ENCODE measurements at places on chromosomes 7 and 10.
A peak's percentile ranks its signal among the peaks of the same experiment; 100 is the strongest.

GRCh38 chr10:130232166-130233034, 96.2 kb downstream of the GLRX3 start:
- no peak for DNase-seq

- DNase-seq: peak; percentile 7
Observed at GRCh38 chr10:59995862-59996261, 89.5 kb upstream of the CCDC6 start.

DNA sequence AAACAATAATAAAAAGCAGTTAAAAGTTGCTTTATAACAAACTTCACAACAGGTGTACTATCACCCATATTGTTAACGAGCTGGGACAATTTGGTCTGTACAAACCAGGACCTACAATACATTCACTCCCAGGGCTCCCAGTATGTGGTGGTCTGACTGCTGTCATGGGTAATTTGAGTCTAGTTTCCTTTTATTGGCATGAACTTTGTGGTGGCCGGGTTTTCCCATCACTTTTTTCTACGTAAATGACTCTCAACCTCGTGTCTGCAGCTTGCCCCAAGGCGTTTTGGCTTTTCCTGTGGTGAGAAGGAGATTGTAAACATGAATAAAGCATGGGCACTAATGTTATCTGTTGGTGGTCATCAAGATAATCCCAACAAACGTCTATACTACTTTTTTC, 118.7 kb upstream of the CDK6 start:
- DNase-seq: no peak

GRCh38 chr7:727806-728460, 852 bp upstream of the PRKAR1B start:
- DNase-seq: no peak

- no peak for DNase-seq
Observed at GRCh38 chr10:86291616-86292340, 74.8 kb downstream of the GRID1 start.

DNA sequence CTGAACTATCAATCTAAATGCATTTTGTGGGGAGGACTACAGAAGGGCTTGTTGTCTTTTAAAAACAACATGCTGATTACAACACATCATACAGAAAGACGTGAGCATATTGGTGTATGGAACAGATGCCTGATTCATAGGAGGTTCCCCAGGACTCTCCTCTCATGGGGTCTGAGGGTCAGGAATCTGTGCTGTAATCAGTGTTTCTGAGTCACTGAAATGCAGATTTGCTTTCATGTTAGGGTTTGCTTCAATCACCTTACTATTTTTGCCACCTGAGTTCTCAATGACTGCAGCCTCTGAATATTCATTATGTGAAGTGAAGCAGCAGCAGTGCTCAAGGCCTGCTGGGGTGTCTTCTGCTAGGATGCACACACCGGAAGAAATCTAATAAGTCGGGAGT, 550 bp upstream of the ANK3 start:
- peak; percentile 61 for DNase-seq

- no peak for DNase-seq
Observed at GRCh38 chr10:82889728-82890127, 1014.7 kb downstream of the NRG3 start.

GRCh38 chr10:80500572-80501380, 36.9 kb upstream of the SH2D4B start:
- DNase-seq: peak; percentile 90

DNA sequence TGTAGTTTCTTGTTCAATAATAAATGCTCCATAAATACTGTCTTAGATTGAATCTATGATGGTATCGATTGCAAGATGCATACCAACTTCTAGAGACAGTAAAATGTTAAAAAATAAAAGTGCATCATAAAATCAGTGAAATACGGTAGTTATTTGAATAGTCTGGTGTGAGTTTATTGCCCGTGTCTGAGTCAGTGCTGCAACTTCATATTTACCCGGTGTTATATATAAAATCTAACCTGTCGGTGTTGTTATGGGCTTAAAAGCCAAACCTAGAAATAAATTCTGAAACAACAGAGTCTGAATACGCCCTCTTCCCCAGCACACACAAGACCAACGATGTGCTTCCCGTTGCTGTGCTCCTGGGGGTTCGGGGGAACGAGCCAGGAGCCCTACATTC, 16.3 kb downstream of the MACROH2A2 start:
- DNase-seq: no peak

GRCh38 chr7:7944619-7945282, 23.8 kb upstream of the GLCCI1 start:
- no peak for DNase-seq

Measured in cardiac fibroblast (primary cell).